ENCODE measurements at places on chromosomes 1 and 21.

DNA sequence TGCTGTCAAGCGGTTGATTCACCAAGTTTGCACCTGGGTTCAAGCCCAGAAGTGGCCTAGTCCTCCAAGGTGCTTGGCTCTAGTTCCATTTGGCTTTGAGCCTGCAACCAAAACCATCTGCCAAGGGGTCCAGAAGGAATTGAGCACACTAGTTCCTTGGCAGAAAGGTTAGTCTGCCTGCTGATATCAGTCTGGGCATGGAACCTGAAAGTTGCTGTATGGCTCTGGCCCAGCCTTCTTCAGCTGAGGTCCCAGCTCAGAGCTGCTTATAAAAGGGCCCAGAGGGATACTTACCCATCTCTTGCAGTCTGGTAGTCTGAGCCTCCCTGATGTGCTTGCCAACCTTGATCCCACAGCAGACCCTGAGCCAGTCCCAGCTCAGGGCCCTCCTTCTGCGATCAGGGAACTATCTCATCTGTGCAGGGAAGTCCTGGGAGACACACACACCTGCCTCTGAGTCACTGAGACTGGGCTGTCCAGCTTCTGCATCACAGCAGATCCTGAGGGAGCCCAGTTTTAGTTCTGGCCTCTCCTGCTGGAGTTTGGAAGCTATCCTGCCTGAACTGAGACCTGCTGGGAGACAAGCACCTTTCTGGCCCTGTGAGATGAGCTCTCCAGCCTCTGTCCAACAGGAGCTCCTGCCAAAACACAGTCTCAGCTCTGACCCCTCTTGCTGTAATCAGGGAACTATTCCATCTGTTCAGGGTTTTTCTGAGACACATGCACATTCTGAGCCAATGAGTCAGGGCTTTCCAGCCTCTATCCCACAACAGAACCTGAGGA, 75.8 kb downstream of the CTH start:
- DNase-seq, result no peak

DNA sequence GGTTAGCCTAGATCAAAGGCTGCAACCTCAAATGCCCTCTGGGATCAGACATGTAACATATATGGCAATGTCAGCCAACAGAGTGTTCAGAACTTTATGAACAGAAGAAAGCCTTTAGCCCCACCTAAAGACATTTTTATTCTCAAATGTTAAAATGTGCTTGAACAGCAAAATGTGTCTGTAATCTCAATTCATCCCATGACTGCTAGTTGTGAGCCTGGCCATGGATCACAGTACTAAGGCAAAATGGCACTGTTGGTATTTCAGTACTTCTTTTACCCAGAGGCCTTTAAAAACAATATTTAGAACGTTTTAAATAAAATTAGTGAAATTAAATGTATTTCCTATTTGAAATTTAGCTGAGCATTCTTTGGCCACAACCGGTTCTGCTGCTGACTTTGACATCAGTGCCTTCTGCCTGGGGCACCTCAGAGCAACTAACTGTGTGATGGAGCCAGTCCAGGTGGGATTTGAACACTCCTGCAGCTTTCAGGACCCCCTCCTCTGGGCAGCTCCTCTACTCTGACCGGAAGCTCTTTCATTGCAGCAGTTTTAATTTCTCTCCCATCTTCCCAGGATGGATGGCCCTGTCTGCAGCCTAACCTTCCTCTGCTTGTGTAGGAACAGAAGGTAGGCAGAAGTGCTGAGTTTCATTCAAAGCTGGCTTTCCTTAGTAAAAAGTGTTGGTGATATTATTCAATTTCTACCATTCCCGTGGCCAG, 68.3 kb upstream of the NFIA start:
- DNase-seq, result no peak

- no peak for DNase-seq
Measured at GRCh38 chr1:22821027-22821426, 110.4 kb downstream of the EPHB2 start.

- no peak for DNase-seq
Measured at GRCh38 chr1:115753361-115753760, 15.2 kb downstream of the CASQ2 start.

DNA sequence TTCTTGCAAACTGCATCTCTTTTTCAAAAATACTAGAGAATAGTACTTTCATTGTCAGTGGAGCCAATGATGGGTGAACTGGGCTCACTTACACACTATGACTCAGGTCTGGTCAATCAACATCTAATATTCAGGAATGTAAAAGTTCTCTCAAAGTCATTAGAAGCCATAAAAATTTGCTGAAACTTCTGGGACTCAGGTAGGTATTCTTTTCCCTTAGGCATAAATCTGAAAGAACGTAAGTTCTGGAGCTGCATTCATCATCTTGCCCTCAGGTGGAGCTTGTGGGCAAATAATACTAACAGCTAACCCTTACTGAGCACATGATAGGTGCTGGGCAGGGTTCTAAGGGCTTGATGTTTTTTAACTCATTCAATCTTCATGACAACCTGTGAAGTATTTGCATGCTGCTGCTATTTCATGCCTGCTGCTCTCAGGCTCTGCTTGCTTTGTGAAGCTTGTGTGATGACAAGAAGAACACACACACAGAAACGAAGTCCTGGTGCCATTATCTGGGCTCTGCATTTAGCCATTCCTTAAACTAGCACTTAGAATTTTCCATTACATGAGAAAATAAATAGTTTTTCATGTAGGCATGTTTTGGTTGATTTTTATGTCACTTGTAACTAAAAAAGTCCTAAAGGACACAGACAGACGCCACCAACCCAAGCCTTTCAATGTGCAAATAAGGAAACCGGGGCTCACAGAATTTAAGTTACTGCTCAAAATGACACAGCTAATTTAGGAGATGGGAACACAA, 394.2 kb upstream of the LYPLAL1 start:
- DNase-seq, result no peak

- DNase-seq, result no peak
Measured at GRCh38 chr21:45051580-45052434, 22.6 kb upstream of the ADARB1 start.

DNA sequence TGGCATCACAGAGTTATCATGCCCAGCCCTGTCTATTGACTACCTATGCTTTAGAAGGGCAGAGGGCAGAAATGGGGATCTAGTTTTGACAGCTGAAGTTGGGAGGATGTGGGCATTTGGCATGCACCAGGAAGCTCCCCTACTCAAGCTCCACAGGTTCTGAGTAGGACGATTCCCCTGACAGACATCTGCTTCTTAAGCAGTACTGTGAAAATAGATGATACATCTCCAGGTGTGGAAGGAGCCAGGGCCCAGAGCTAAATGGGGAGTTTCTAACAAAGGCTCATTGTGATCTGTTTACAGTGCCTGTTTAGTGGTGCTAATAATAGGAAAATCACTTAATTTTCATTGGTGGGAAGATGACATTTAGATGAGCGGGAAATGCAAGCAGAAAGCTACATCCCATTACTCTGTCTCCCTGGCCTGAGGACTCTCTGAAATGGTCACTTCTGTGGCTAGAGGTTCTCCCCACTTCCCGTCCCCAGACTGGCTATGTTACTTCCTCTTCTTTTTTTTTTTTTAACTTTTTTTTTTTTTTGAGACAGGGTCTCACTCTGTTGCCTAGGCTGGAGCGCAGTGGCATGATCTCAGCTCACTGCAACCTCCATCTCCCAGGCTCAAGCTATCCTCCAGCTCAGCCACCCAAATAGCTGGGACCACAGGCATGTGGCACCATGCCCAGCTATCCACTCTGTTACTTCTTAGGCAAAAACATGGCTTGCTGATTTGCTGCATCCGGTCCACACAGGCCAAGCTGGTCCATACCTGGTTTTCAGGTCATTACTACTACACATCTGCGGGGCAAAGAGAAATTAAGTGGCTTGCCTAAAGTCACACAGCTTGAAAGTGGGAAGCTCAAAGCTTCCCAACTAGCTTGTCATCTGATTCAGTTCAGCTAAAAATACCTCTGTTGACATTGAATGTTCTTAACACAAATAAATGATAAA, 23.2 kb upstream of the CNIH3 start:
- DNase-seq, result no peak

DNA sequence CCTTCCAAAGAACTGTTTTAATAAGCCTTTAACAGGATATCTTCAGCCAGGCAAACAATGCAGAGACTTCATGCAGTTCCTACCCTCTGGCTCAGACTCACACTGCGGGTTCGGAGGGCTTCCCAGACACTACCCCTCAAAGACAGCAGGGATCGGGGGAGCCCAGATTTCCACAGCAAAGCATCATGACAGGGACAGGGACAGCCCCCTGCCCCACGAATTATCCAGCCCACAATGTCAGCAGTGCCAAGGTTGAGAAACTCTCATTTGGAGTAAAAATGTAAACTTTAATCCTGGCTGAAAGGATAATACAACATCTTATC, 20.1 kb downstream of the NPHP4 start:
- no peak for DNase-seq

- no peak for DNase-seq
Measured at GRCh38 chr1:24119859-24120756, 8.2 kb upstream of the MYOM3 start.

DNA sequence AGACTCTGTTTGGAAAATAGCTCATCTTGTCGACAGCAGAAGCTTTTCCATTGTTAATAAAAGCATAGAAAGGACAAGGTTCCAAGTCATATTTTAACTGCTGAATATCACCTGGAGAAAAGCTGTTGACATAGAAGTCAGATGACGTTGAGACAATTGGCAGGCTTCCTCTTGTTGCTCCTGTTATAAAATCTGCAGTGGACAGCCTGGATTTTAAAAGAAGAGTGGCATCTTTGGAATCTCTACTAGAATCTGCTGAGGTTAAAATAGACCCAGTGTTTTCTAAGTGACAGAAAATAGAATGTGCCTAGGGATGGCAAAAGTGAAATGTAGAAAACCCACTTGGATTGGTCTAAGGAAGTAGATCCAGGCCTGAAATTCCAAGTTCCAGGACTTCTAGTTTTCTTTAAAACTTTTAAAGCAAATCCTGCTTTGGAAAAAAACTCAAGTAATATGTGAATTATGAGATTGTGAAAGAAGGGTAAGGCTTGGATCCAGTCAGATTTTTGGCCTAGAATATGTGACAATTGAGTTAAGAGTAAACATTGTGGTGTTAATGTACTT, 53.6 kb upstream of the NEXN start:
- DNase-seq, result no peak

- DNase-seq, result no peak
Measured at GRCh38 chr21:17139696-17140095, 373.1 kb upstream of the CXADR start.

- DNase-seq, result no peak
Measured at GRCh38 chr21:38729291-38729690, 76.4 kb upstream of the ETS2 start.

DNA sequence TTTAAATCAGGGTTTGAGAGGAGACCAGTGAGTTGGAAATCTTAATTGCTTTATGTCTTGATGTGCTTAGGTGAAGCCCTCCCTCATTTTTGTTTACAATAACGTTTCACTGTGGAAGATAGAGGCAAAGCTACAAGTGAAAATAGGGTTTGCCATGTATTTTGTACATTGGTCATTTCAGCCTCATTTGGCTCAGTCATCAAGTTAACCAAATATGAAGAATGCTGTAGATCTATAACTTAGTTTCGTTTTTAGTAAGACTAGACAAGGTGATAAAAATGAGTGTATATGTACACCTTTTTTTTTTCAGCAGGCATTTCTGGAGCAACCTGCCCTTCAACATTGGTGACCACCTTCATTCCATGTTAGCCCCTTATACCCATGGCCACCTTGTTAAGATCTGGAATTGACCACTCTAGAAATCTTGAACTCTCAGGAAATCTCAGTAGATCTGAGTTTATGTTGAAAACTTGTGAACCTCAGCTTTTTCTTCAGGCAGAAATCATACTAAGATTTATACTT, 2.9 kb downstream of the NFYC start:
- no peak for DNase-seq

DNA sequence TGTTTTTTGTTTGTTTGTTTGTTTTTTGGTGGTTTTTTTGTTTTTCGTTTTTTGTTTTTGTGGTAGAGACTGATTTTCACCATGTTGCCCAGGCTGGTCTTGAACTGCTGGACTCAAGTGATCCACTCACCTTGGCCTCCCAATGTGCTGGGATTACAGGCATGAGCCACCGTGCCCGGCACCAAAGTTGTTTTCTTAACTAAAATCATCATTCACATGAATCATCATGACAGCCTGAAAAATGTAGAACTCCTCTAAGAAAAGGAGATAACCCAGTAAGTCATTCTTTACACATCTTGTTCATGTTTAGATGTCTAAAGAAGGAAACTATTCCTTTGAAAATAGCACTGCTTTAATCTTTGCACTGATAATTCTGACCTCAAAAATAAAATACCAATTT, 37.5 kb downstream of the DISP1 start:
- no peak for DNase-seq

DNA sequence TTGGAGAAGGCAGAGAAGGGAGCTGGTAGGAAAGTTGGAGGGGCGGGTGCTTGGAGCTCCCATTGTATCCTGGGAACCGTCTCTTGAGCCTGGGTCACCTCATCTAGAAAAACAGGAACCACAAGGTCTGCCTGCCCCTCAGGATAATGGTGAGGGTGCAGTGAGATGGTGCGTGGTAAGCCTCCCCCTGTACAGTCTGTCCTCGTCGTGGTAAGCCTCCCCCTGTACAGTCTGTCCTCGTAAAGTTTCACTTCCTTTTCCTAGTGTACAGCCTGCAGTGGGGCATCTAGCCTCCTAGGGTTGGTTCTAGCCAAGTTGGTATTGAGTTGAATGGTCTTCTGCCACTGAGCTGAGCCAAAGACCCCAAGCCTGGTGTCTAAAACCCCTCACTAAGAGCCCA, 66.5 kb upstream of the IGSF21 start:
- no peak for DNase-seq

DNA sequence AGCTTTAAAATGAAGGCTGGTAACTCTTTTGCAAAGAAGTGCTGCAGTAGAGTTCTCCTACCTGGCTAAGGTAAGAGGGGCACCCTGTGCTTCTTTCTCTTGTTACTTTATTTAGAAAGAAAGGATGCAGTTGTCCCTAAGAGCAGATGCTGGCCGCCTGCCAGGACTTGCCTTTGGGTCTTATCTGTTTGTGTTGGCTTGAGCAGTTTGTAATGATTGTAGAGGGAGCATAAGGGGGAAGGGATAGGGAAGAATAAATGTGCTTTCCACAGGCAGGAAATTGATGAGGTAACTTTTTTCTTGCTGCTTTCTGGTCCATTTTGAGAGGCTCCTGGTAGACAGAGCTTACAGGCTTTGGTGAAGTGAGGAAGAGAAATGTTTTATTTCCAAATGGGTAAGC, 229.6 kb downstream of the HHAT start:
- no peak for DNase-seq

All from stimulated activated CD4-positive, alpha-beta T cell treated with anti-CD3 and anti-CD28 coated beads, Interleukin-1b, Interleukin-23, amount 100 ng/mL, for 48 hours (primary cell).